ENCODE measurements at places on chromosomes 7 and 10.

DNA sequence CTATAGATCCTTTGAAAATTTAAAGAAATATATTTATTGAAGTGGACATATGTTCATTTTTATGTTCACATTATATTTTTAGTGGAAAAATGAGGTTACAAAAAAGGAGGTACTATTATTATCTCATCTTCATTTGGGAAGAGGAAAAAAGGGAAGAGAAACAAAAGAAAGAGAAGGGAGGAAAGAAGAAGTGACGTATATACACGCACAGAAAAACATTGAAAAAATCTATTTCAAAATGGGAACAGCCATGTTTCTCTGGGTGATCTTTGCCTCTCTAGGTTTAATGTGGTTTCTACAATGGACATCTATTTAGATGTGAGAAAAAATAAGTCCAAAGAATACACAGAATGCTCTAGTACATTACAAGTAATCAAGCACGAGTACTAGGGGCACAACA is 14.8 kb downstream of the ANK3 start:
- DNase-seq = no peak

- no peak for DNase-seq
Observed at GRCh38 chr7:40694026-40694809, 559.4 kb downstream of the SUGCT start.

DNA sequence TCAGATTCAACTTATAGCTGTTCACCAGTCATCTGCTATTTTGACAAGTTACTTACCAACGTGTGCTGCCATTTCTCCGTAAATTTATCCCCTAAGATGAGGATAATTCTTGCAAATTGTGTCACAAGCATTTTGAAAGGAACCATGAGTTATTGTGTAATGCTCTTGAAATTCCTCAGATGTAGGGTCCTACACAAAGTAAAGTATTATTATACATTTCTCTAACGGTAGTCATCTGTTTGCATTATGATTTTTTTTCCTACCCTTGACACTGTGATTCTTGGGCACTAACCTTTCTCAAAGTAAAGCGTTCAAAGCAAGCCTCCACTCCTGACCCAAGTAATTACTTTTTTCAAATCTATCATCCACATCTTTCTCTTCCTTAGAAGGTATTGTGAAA is 8.1 kb downstream of the HERC4 start:
- no peak for DNase-seq

GRCh38 chr7:128191136-128191844 is 49.8 kb upstream of the LEP start:
- DNase-seq = no peak

DNA sequence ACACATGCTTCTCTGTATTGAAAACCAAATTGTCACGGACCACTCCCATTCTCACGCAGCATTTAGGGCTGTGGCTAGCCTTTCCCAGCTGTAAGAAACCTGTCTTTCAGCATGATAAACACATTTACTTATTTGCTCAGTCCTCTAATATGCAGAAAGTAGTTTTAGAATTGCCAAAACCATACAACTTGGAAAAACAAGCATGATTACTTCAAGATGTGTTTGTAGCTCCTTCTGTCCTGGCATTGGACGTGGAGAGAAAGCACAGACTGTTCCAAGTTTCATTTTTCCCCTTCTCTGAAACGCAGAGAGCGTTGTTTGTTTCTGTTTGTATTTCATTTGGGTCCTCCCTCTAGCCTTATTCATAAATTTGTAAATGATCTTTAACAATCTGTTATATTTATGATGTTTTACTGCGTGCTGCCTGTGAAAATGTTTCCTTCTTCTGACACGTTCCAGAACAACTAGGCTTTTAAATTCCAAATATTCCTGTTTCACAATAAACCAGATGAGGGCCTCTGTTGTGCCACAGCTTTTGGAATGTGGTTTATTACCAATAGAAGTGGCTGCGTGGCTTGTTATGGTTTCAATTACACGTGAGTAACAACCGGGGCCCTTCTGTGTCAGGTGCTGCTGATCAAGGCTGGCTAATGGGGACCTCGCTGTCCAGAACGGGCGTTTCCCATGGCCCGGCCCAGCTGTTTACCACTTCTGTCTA is 26.1 kb downstream of the MNX1 start:
- no peak for DNase-seq
